ENCODE measurements at places on chromosomes 16 and 17.

DNA sequence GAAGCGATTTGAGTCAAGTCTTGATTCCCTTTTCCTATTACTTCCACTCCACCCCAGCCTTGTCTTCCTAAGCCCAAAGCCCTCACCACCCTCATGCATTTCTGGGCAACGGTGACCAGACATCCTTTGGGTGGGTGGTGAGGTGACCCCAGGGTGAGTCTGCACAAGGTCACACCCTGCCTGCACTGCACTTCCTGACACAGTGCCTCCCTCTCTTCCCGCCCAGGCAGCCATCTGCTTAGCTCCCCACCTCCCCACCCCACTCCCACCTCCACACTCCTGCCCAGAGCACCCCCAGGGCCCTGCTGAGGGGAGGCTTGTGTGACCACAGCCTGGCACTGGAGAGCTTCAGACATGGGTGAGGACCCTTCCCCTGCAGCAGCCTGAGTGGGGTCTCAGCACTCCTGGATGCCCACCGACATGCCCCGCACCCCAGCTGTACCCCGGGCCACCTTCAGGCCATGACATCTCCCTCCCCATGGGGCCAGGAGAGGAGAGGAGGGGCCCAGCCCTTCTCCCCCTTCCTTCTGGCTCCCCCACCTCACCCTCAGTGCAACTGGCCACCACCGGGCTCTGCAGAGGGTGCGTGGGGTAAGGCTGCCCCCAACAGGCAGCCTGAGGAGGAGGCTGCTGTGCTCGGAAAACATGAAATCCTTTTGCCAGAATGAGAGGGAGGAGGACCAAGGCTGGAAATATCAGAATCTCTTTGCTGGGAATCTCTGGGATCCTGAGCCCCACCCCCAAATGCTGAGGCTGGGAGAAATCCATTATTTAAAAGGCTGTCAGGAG is 68.6 kb downstream of the CCT6B start:
- no peak for DNase-seq

DNA sequence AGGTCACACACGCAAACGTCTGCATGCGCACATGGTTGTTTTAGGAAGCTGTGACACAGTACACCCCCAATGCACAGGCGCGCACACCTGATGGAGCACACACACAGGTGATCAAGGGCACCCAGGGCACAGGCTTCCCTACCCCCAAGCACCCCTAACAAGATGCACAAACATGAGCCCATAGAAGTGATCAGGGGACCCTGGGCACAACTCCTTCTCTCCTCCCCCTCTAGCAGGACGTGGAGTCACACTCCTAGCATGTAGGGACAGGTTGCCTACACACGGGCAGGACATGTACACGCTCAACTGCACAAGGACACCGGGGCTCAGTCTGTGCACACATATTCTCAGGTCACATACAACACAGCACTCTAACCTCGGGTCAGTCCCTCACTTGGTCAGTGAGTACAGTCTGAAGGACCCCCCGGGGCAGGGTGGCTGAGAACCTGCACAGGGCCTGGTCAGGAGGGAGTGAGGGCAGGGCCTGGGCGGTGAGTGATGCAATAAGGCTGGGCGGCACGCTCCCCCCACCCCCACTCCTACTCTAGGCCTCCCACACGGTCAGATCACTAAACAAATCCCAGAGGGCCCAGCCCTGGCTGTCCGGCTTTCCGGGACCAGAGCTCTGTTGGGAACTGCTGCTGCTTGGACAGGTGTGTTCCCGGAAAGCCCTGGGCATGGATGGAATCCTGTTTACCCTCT is 751 bp upstream of the DOC2B start:
- no peak for DNase-seq

GRCh38 chr17:35683591-35683990 is 47.8 kb upstream of the RASL10B start:
- no peak for DNase-seq

GRCh38 chr17:65097110-65097509 is 40.1 kb upstream of the RGS9 start:
- DNase-seq: no peak

GRCh38 chr16:66366433-66367299 is at the start of gene CDH5:
TSS of gene CDH5 (plus strand) at chr16:66366691. CDS start at chr16:66379338, 12,647 bp downstream.
- DNase-seq: no peak

GRCh38 chr17:29855686-29856085 is 74.3 kb downstream of the SSH2 start:
- DNase-seq: no peak

- DNase-seq: no peak
These were observed 14.4 kb upstream of the DOK4 start for GRCh38 chr16:57500578-57501111.

GRCh38 chr16:70804153-70804733 is 3.3 kb upstream of the VAC14 start:
- DNase-seq: no peak

DNA sequence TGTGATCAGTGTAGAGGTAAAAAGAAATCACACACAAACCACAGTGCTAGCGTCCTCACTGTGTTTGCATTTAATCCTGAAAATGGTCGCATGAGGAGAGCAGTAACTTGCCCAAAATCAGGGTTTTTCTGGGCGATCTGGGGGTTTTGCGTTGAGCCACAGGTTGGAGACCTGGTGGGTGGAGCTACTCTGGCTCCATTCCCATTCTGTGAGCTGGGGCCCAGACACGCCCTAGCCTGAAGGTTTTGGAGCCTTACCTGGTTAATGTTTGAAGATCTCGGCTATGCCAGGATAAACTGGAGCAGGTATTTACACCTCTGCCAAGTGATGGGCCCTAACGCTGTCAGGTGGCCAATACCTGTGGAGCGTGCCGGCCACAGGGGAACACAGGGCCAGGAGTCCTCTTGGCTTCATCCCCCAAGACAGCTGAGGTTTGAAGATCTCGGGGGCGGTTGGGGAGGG is 48.4 kb downstream of the MPRIP start:
- DNase-seq: no peak

DNA sequence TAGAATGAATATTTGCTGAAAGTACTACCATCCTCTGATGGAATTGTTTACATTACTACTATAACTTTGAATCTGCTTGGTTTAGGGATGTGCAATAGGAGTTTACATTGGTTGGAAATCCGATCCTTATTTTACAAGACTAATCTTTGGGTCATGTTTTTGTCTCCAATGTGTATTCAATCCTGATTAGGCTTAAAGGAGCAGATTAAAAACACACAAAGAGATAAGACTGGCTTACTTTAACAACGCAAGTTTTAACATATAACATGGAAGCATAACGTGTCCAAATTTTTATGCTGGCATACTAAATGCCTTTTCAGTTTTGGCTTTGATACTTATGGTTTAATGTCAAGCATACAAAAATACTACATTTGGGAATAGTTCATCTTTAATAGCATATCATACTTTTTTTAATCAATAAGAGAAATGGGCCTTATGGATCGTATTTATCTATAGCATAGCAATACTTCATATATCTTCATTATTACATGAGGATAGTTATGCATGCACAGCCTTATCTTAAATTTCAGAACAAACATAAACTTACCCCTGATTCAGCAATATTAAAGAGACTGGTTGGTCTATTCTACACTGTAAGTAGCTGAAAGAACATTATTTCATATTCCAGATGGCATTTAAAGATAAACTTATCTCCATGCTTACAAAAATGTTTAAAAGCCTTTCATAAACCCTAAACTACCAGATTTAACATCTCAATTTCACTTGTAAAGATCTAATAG is 69.9 kb upstream of the NACA2 start:
- DNase-seq: no peak

DNA sequence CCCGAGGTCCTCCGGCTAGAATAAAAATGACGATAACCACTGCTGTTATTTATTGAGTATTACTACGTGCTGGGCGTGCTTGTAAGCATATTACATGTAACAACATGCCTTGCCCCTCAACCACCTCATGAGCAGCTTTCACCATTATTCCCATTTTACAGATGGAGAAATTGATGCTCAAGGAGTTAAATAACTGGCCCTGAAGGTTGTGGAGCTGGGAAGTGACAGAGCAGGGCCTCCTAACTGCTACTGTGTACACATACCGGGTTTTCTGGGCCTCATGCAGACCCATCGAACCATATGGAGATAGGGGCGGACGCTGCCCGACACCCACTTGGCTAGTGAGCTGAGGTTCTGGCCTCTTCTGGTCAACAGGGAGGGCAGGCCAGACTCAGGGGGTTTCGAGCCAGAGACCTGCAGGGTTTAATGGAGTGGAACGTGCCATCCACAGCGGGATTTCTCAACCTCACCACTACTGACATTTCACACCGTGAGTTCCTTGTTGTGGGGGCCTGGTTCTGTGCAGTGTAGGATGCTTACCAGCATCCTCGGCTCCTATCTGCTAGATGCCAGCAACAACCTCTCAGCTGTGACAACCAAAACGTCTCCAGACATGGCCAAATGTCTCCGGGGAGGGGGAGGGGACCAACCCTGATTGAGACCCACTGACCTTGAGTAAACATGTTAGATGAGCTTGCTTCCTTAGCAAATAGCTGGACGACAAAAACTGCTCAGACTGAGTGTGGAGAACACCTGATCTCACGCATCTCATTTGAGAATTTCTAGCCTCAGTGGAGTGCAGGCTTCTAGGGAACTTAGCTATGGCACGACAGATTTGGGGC is 432.0 kb downstream of the SLC39A11 start:
- no peak for DNase-seq

GRCh38 chr16:84537491-84538151 is 33.2 kb upstream of the MEAK7 start:
- no peak for DNase-seq

DNA sequence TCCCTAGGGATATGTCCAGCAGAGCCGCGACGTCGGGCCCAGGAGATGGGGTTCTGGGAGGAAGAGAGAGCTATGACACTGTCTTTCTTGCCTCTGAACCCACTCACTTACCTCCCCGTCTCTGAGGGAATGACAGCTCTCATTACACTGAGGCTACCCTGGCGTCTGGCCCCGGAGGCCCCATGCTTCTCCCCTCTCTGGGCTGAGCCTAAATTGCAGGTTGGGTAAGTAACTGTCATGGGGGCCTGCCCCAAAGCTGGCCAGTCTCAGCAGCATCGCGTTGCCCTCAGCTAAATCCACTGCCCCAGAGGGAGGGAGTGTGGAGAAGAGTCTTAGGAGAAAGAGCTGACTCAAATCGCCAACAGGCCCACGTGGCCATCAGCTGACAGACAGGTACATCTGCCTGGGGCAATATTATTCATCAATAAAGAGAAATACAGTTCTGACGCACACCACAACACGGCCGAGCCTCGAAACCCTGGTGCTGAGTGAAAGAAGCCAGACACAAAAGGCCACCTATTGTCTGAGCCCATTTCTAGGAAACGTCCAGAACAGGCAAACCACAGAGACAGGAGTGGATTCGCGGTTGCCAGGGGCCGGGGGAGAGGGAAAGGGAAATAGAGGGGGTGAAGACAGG is 156.4 kb downstream of the C16orf95 start:
- DNase-seq: no peak

- DNase-seq: no peak
These were observed 189.7 kb downstream of the TMEM132E start for GRCh38 chr17:34769049-34769448.

GRCh38 chr16:78094166-78094565 is 5.3 kb upstream of the WWOX start:
- DNase-seq: no peak

DNA sequence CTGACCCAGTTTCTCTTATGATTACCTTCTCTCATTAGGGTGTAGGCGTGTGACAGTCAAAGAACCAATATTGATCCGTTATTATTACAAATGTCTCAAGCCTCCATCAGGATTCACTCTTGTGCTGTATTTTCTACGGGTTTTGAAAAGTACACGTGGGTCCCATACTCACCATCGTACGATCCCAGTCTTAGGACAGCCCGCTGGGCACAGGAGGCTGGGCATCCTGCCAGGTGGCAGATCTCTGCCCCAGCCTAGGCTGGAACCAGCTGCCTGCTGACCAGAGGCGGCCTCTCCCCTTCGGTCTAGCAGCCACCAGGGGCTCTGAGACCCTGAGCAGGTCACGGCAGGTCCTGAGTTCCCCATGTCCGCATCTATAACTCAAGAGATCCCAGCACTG is 2.0 kb upstream of the METRNL start:
- no peak for DNase-seq

- no peak for DNase-seq
These were observed 14.7 kb upstream of the RUNDC3A start for GRCh38 chr17:44293509-44294226.

DNA sequence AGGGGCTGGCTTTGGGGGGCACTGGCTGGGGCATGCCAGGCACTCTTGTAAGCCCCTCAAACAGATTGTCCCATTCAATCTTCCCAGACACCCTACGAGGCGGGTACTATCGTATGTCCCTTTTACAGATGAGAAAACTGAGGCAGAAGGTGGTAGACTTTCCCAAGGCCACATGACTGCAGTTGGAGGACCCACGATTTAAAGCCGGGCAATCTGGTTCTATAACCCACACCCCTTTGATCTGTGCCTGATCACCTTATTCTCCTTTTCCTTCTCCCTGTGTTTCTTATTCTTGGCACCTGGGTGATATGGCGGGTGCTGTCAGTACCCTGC is 146.3 kb upstream of the IRX3 start:
- DNase-seq: no peak

GRCh38 chr17:7582396-7583252 is 1.0 kb upstream of the MPDU1 start:
- DNase-seq: no peak

- no peak for DNase-seq
These were observed 37.5 kb downstream of the CHD9 start for GRCh38 chr16:53092284-53092683.

DNA sequence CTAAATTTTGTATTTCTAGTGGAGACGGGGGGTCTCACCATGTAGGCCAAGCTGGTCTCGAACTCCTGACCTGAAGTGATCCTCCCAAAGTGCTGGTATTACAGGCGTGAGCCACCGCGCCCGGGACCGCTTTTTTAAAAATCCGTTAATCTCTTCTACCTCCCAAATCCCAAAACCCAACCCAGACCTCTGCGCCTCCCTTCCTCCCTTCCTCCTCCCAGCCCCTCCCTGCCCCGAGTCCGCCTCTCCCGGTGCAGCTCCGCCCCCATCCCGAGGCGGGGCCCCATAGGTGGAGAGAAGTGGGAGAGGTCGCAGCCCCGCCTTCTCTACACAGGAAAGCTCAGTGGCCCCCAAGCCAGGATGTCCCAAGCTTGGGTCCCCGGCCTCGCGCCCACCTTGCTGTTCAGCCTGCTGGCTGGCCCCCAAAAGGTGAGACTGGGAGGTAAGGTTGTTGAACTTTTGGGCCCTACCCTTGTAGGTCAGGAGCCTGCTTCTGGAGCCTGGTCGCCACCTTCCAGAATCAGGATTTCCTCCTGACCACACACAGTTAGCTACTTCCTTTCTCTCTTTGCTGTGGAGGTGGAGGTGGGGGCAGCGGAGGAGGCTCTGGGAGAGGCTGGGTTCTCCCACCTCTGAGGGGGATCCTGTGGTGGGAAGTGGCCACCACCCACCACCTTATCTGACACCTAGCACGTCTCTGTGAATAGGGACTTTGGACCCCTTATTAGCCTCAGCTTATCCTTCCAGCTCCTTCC is at the start of gene TMEM92:
Gene TMEM92, plus strand, starts transcription at position 325 of the 755 bp plus-strand sequence. Its CDS starts 36 bp downstream, at position 361.
- DNase-seq: no peak

- peak; percentile 73 for DNase-seq
These were observed 20.5 kb upstream of the JPH3 start for GRCh38 chr16:87581857-87582215.

GRCh38 chr16:29779474-29779873 is 1.4 kb downstream of the ZG16 start:
- DNase-seq: no peak
